ENCODE measurements at places on chromosomes 12 and 14. TPM values are rescaled to one million over a fixed set of nuclear protein-coding genes. Genes with fewer than 3 reads are reported as not detected.

Gene TRIAP1
- total RNA-seq = 75.7 TPM

Gene DNAH10
- not detected for total RNA-seq

Gene EML1
- 5.4 TPM for total RNA-seq

GRCh38 chr12:121366063-121366459, 13.8 kb upstream of the ANAPC5 start:
- no peak for DNase-seq

- DNase-seq = no peak
Measured at GRCh38 chr14:72613975-72614319, 280.0 kb downstream of the DPF3 start.

- DNase-seq = peak; percentile 23
Measured at GRCh38 chr14:50344876-50345563, 32.9 kb downstream of the DMAC2L start.
